ENCODE measurements at places on chromosomes 16 and 17. TPM values are rescaled to one million over a fixed set of nuclear protein-coding genes. Genes with fewer than 3 reads are reported as not detected.

The SDR42E2 gene
- total RNA-seq = not detected

The CLEC10A gene
- 4.4 TPM for total RNA-seq

The TNS4 gene
- not detected for total RNA-seq

The KRTAP2-2 gene
- total RNA-seq = not detected

The MYH13 gene
- not detected for total RNA-seq

The CIAO2B gene
- total RNA-seq = 114 TPM

The NTN3 gene
- total RNA-seq = 0.52 TPM

The AATF gene
- total RNA-seq = 26.1 TPM

The TMEM92 gene
- total RNA-seq = not detected

The KRTAP17-1 gene
- total RNA-seq = not detected

The CES5A gene
- total RNA-seq = not detected

The HBA1 gene
- 48.9 TPM for total RNA-seq

The SYNRG gene
- 36.2 TPM for total RNA-seq

The SPATA32 gene
- not detected for total RNA-seq

The KRT36 gene
- not detected for total RNA-seq

The STAT5A gene
- 13.8 TPM for total RNA-seq

The KRT40 gene
- not detected for total RNA-seq

The SPATA22 gene
- total RNA-seq = 0.50 TPM

The LITAFD gene
- not detected for total RNA-seq

The OR4D1 gene
- total RNA-seq = not detected

The ZSCAN10 gene
- not detected for total RNA-seq

The DPEP2 gene
- 2.2 TPM for total RNA-seq

The TMEM88 gene
- 32.6 TPM for total RNA-seq

The SYCE1L gene
- total RNA-seq = 2.1 TPM

The LGALS9B gene
- total RNA-seq = not detected

The CCL11 gene
- total RNA-seq = 5.4 TPM

The CA5A gene
- total RNA-seq = not detected

The AGRP gene
- not detected for total RNA-seq

The PRSS21 gene
- not detected for total RNA-seq

The PRRT2 gene
- total RNA-seq = 3.1 TPM

The SALL1 gene
- total RNA-seq = not detected

The BCL6B gene
- total RNA-seq = 13.1 TPM

The ZSWIM7 gene
- total RNA-seq = 19.5 TPM

The MLKL gene
- total RNA-seq = 4.7 TPM

The CACNA1G gene
- total RNA-seq = 0.25 TPM

The CNGB1 gene
- not detected for total RNA-seq

Data from left ventricle myocardium superior (tissue), 1 donor.